ENCODE measurements at places on chromosomes 1 and 21.

GRCh38 chr21:44853601-44854390, 19.7 kb downstream of the PTTG1IP start:
- no peak for DNase-seq

DNA sequence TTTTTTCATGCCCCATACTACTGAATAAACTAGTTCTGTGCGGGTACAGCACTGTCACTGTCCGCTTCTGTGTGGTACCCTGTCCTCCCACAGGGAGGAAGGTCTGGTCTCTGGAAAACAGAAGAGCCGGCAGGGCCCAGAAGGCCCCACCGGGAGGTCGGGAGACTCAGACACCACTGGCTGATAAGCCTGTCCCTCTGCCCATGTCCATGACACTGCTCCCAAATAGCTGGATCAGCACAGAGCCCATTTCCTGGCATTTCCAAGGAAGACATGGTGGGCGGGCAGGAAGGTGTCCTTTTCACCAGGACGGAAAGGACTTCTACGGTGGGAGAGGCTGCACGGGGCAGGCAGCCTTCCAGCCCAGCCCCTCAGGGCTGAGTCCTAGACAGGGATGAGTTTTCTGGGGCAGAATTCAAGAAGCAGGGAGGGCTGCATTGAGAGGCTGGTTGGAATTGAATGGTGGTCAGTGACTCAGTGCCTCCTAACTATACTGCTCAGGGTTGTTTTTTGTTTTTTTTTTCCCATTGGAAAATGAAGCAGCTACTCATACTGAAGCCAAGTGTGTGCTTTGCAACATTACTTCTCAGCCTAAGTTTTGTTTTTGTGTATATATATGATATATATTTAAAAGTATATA, 7.1 kb downstream of the PSRC1 start:
- DNase-seq = no peak

DNA sequence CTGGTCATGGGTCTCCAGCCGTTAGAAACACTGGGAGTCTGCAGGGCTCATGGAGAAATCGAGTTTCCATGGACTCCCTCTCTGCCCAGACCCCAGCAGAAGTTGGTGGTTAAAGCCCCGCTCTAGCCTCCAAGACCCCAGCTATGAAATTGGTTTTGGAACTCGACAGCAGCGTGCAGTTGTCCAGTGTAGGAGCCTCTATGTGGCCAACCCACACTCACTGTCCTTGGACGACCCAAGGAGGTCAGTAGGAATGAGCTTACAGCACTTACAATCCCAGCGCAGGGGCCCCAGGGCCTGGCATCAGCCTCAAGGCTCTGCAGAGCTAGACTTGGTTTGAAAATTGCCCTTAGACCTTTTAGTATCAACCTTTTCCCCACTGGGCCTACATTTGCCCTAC, 3.2 kb upstream of the PRDM16 start:
- DNase-seq = no peak

GRCh38 chr1:79903321-79903720, 896.8 kb upstream of the ADGRL4 start:
- DNase-seq = no peak

DNA sequence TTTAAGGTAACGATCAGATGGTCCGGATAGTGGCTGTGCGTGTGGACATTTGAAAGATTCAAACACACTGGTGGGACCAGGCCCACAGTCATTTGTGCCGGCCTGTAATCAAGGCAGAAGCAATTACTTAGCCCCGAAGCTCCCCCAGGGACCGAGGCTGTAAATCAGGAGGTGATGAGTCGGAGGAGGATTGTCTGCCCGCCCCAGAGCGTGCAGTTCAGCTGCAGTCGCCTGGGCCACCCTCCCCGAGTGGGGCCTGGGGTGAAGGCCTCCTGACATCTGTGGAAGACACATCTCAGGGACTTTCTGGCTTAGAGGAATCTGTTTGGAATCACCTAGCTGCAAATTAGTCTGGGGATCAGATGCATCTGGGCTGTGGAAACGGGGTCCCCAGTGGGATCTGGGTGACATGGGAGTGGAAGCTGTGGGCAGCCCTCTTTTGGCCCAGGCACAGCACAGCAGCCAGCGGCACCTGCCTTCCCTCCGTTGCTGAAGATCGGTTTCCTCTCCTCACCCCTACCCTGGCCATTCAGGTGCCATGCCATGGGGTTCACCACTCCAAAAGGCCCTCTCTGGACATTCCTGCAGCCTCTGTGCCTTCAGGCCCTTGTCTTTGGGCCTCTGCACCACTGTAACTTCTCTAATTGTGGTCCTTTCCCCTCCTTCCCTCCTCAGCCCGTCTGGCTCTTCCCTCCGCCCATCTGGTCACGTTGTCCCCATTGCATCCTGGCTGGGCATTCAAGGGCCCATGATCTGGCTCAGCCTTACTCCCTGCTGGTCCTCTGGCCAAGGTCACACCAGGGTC, 25.7 kb downstream of the LHX4 start:
- DNase-seq = no peak

DNA sequence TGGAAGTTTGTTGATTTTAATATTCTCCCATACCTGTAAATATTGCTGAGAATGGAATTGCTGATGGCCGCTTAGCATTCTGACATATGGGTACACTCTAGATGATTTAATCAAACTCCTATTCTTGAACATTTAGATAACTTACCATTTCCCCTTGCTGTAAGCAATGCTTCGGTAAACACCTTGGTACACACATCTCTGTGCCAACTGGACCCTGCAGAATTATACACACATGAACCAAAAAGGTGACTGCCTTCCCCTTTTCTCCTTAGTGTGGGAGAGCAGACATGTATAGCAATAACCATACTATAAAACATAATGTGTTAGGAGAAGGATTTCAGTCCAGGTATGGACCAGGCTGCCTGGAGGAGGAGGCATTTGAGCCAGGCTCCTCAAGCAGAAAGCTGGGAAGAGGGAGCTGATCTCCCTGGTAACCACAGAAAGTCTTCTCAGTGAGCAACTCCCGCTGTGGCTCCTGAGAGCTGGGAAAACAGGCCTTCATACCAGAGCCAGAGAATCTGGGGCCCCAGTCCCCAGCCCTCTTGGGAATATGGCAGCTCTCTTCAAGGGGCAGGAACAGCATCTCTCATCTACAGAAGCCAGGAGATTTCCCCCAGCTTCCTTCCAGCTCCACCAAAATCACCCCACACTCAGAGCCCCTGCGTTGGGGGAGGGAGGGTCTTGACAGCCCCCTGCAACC, 33.9 kb upstream of the CSF1 start:
- no peak for DNase-seq

- no peak for DNase-seq
These were observed 6.8 kb downstream of the SEMA4A start for GRCh38 chr1:156160000-156160742.

GRCh38 chr1:187928288-187928687, 1099.5 kb downstream of the PLA2G4A start:
- no peak for DNase-seq

DNA sequence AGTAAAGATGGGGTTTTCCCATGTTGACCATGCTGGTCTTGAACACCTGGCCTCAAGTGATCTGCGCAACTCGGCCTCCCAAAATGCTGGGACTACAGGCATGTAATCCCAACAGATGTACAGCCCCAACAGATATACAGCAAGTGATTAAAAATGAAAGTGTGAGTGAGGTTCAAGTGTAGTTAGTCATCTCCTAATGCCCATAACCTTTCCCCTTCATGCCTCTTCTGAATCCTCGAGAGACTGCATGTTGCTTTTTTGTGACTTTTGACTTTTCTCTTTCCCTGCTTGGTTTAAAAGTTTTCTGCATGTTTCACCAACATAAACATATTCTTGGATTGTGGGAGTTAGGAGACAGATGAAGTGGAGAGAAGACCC, 31.2 kb downstream of the KCNK2 start:
- DNase-seq = no peak

GRCh38 chr21:30997541-30997940, 40.7 kb downstream of the KRTAP19-8 start:
- no peak for DNase-seq

DNA sequence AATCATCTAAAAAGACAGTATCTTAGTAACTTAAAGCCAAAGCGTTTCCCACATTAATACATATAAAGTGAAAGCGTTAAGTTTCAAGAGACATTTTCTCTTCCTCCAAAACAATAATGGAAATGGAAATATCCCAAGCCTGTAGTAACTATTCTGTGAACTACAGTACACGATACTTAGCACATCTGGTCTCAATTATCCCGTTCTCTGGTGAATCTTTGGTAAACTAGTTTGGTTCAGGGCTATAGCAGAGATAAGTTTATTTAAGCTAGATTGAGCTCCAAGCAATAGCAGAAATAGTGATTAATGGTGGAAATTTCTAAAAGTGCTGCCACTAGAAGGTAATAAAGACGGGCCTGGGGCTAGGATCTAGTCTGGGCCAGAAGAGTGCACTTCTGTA, 55.2 kb downstream of the PCNX2 start:
- no peak for DNase-seq

GRCh38 chr1:7042322-7043190, 257.3 kb downstream of the CAMTA1 start:
- no peak for DNase-seq

GRCh38 chr1:159881622-159882526, 18.1 kb downstream of the CFAP45 start:
- peak; percentile 63 for DNase-seq

GRCh38 chr1:155741908-155742307, 53.0 kb downstream of the DAP3 start:
- DNase-seq = no peak

GRCh38 chr1:226646026-226646869, 92.8 kb downstream of the ITPKB start:
- DNase-seq = peak; percentile 12

DNA sequence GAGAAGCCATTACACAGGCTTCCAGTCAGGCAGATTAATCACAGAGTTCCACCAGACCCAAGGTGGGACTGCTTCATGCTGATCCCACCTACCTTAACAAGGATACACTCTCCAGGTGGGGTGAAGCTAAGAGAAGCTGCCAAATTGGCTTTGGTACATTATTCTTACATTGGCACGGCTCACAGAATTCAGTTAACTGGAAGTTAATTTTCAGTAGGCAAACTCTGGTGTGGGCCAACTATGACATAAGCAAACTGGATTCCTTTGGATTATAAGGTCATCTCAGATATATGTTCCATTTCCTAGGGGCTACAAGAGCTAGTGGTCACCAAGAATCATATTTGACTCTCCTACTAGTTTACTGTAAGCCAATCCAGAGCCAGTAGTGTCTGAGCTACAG, 448.8 kb upstream of the BEND5 start:
- no peak for DNase-seq

DNA sequence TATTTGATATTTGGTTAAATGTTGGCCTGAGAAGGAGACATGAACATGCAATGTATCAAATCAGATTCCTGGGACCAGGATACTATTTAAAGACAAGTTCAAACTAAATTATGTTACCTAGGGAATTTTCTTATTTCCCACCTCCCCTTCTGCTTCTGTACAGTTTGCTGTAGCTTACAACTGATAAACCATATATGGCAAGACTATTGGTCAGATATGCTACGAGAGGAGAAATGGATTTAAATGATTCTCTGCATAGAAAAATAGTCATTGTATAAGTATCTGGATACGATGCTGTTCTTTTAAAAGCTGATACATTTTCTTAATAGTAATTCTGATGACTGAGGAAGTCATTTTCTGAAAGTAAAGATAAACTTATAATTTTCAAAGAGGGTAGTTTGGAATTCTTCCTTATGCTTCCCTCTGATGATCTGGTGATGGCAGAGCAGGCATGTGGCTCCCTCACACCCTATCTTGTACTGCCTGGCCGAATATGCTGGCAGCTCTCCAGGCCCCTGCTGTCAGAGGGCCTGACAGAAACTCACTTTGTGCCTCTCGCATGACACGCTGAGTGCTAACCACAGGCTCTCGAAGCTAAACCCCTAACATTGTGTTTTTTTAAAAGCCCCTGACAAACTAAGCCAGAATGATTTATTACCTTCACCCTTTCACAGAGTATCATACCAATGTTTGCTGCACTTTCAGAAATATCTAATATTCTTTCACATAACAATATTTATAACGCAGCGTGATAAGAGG, 19.4 kb downstream of the RRP15 start:
- no peak for DNase-seq

- no peak for DNase-seq
These were observed 25.4 kb downstream of the ASH1L start for GRCh38 chr1:155537193-155537592.

GRCh38 chr1:116686723-116687352, 19.3 kb upstream of the IGSF3 start:
- DNase-seq = no peak

GRCh38 chr1:11198257-11198656, 9.1 kb downstream of the ANGPTL7 start:
- no peak for DNase-seq

GRCh38 chr1:22806584-22806983, 95.9 kb downstream of the EPHB2 start:
- no peak for DNase-seq

- DNase-seq = no peak
These were observed 1.6 kb upstream of the HAX1 start for GRCh38 chr1:154270833-154271232.

DNA sequence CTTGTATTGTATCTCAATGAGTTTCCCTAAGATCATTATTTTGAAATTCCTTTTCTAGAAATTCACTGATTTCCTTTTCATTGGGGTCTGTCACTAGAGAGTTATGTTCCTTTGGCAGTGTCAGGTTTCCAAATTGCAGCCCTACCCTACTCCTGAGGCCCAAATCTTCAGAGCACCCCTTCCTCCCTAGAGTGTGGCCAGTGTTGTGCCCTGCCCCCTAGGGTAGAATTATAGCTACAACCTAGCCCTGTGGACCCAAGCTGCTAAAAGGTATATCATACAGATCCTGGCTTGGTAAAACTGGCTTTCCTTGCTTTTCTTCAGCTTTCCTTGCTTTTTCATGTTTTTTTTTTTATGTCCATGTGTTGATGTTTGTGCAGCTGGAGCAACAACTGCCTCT, 60.7 kb downstream of the DIPK1A start:
- DNase-seq = no peak

DNA sequence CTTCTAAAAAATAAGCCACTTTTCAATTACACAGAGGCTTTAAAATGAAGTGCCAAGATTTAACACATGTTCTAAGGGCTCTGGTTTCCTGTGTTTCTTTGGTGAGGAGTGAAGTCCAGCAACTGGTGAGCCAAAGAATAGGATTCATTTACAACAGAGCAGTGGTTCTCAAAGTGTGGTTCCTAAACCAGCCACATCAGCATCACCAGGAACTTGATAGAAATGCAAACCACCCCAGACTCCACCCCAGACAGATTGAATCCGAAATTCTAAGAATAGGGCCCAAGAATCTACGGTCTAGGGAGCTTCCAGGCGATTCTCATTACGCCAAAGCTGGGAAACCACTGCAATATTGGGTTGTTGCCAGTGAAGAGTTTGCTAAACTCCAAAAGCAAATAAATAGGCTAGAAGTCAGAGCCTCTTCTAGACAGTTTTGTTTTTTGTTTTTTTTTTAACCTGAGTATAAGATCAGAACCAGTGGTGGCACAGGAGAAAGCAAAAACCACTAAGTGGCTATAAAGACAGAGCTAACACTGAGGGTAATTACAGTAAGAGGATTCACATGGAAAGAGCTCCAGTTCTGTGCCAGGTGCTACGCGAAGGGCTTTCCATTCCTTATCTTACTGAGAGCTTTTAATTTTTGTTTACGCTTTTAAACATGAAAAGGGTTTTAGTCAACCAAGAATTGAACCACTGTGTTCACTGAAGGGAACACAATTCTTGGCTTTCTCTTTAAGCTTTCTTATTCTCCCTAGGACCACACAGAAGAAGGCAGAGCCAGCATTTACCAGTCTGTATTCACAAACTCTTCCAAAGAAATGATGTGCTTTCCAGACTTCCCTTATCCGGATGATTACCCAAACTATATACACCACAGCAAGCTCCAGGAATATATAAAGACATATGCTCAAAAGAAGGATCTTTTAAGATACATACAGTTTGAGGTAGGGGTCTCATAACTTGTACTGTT, 42.4 kb upstream of the FMO2 start:
- DNase-seq = peak; percentile 19

Data from ovary (tissue), 10 donors.